ENCODE measurements at places on chromosomes 11 and 22.

DNA sequence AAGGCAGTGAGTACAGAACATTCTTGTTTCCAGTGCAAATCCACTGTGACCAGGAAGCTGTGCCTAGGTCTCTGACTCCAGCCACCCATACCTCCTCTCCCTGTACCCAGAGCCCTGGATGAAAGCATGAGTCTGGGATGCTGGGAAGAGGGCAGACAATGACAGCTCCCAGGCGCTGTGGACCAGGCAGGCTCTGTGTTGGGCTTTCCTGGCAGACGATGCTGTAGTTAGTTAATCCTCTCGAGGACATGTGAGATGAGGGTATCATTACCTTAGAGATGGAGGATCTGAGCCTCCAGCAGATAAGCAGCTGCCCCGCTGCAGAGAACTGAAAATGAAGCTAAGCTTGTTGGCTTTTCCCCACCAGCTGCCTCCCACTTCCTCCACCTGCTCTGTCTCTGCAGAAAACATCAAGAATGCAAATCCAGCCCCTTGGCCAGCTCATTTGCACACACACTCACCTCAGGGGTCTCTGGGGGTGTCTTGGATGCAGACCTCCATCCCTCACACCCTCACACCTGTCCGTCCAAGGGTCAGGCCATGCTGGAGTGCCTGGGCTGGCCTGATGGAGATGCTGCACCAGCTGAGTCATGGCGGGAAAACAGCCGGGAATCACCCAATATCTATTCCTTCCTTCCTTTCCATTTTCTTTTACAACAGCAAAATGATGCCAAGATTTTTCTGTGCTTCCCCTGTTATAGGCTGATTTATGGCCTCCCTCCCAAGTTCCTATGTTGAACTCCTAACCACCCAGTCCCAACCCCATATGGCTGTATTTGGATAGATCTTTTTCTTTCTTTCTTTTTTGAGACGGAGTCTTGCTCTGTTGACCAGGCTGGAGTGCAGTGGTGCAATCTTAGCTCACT is 94.9 kb upstream of the SEPTIN5 start:
- no peak for DNase-seq

DNA sequence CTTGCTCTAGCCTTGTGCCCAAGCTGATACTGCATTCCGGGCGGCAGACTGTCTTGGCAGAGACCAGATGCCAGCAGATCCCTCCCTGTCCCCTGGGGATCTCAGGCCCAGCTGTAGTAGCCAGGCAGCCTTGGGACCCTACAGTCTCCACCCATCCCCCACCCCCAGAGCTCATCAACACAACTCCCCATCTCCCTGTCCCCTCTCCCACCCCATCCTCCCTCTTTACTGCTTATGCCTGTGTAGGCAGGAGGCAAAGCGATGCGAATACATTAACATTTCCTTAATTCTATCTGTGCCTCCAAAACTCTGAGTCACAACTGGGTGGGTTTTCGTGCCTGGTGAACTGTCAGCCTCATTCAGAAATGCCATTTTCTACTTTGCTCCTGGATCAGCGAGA is 547.6 kb downstream of the BUD13 start:
- DNase-seq = no peak

DNA sequence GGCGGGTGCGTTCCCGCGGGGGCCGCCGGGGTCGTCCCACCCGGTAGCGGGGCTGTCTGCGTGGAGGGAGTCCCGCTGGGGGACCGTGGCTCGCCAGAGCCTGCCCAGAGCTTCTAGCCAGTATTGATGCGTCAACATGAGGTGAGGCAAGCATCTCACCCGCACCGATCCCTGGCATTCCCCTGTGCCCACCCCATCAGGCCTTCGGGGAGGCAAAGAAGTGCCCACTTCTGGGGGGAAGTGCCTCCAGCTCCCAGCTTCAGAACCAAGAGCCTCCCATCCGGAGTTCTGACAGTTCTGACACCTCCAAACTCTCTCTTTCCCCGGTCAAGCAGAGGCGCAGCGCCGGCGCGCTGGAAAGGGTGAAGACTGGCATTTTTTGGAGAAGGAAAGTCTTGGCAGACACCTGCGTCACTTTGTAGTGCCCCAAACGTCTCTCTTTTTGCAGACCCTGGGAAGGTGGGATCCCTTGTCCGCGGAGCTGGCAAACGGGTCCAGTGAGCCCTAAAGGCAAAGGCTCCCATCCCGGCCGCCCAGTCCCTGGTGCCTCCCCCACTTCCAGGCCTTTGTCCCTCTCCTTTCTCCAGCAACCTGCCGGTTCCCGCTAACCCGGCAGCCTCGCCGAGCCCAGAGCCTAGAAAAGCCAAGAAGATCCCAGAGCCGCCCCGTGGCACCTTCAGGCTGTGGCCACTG is 3.2 kb upstream of the PAX6 start:
- no peak for DNase-seq

GRCh38 chr11:117859488-117860112 is 16.9 kb downstream of the FXYD6 start:
- no peak for DNase-seq

GRCh38 chr11:75375626-75376025 is 23.7 kb upstream of the RPS3 start:
- no peak for DNase-seq

GRCh38 chr11:121741761-121742361 is 289.1 kb upstream of the SORL1-AS1 start:
- no peak for DNase-seq

All from stimulated activated naive CD8-positive, alpha-beta T cell treated with anti-CD3 and anti-CD28 coated beads, Interleukin-15, Interleukin-2, amounts not matched to agents 100 U/mL and 50 U/mL, for 24 hours (primary cell).